Kidney epithelial cell (primary cell): ENCODE measurements at places on chromosomes 12 and 14. TPM values are rescaled to one million over a fixed set of nuclear protein-coding genes. Genes with fewer than 3 reads are reported as not detected.

Gene ABCD2
- total RNA-seq: not detected in 2 replicates

Gene NDUFA12
- total RNA-seq: 83.2 and 123 TPM in 2 replicates

Gene DPPA3
- total RNA-seq: not detected in 2 replicates

Gene EPYC
- not detected in 2 replicates for total RNA-seq

Gene C14orf180
- not detected in 2 replicates for total RNA-seq

Gene CCDC177
- total RNA-seq: under 0.01 and 0.13 TPM in 2 replicates

DNA sequence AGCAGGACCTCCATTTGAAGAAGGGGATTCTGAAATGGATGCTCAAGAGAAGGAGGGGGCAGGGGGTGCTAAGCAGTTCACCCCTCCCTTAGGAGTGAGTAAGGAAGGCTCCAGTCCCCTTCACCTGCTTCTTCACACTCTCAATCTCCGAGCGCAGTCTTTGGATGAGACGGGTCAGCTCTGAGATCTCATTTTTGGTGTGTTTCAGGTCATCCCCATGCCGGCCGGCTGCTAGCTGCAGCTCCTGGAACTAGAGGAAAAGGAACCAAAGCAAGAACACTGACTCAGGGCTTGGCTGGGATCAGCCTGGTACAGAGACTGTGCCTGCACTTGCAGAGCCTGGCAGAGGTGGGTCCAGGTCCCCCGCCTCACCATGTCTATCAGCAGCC, 7.3 kb downstream of the KRT73 start:
- DNase-seq: no peak

- no peak for DNase-seq
Measured at GRCh38 chr12:6899427-6899826, 5.2 kb upstream of the LRRC23 start.

DNA sequence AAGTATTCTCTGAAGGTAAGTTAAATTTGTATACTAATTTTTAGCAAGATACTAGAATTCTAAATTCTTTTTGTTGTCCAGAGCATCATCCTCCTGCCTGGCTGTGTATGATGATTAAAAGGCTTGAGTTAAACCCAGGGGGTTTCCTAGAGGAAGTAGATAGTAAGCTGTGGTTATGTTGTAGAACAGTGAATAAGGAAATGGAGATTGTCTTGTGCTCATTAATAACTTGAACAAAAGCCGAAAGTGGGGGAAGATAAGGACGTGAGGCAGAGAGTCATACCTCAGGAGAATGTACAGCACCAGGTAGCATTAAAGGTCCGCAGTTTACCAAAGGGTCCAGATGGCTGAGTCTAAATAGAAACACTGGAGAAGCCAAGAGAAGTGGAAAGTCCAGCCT, 42.0 kb downstream of the CKB start:
- DNase-seq: no peak

- no peak for DNase-seq
Measured at GRCh38 chr12:56931474-56931978, 2.7 kb downstream of the SDR9C7 start.

- DNase-seq: no peak
Measured at GRCh38 chr12:105067511-105068031, 16.7 kb downstream of the ALDH1L2 start.

DNA sequence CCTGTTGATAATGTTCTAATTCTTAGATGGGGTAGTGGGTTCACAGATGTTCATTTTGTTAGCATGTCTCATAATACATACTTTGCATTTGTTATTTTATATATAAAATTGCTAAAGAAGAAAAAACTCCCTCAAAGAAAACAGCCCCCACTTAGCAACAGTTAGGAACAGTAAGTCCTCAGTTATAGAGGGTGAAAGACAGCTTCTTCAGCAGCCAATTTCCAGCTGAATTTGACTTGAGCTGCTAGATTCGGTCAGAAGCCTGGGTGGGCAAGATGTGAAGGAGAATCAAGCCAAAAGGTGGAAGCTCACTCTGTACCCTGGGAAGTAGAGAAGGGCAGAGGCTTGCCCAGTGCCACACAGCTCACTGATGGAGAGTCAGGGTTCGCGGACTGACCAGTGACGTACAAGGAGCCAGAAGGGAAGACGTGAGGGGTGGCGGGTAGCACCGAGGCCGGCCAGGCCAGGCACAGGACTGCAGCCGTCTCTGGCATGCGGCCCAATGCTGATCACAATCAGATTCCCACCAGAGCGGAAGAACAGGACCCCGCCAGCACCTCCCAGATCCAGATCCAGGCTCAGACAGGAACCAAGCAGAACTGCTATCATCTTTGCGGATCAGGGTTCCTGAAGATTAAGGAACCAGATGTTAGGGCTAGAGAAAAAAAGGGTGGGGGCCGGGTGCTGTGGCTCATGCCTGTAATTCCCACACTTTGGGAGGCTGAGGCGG, 30.4 kb upstream of the VWF start:
- DNase-seq: no peak

DNA sequence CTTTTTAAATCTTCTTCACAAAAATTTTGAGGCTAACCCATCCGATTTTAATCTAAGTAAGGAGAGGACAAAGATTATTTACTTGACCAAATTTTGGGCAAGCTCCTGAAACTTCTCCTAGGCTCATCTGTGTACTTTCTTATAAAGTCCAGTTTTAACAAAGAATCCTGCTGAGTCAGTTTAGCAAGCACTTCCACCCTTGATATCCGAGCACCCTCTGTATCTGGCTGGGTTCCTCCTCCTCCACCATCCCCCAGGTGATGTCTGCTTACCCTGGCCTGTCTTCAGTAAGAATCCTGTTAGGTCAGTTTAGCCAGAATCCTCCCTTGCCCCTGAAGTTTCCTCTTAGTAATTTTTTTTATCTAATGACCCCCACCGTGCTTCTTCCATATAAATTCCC, 140.5 kb downstream of the PHLDA1 start:
- no peak for DNase-seq

GRCh38 chr14:21346532-21347135, 37.2 kb downstream of the SUPT16H start:
- DNase-seq: no peak

GRCh38 chr12:120242275-120242799, 23.2 kb downstream of the PXN start:
- no peak for DNase-seq

- no peak for DNase-seq
Measured at GRCh38 chr12:128314611-128315010, 47.6 kb downstream of the TMEM132C start.

- no peak for DNase-seq
Measured at GRCh38 chr14:77844802-77845201, 44.9 kb downstream of the ADCK1 start.

DNA sequence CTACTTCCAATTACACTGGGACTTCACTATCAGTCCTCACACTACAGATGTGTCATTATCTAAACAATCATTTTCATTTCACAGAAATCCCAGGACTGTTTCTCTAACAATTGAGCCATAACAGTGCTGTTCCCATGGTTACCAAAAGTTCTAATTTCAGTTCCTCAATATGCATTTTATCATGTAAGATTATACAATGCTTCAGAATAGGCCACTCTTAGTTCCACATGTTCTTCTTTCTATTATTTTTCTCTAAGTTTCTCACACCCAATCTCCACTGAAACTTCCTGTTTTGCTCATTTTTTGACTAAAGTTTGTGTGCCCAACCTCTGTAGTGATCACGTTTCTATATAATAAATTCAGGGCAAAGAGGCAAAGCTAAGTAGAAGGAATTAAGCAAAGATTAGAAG, 185.8 kb downstream of the DUSP6 start:
- no peak for DNase-seq

- DNase-seq: no peak
Measured at GRCh38 chr14:45145214-45145613, 9.5 kb downstream of the FANCM start.

DNA sequence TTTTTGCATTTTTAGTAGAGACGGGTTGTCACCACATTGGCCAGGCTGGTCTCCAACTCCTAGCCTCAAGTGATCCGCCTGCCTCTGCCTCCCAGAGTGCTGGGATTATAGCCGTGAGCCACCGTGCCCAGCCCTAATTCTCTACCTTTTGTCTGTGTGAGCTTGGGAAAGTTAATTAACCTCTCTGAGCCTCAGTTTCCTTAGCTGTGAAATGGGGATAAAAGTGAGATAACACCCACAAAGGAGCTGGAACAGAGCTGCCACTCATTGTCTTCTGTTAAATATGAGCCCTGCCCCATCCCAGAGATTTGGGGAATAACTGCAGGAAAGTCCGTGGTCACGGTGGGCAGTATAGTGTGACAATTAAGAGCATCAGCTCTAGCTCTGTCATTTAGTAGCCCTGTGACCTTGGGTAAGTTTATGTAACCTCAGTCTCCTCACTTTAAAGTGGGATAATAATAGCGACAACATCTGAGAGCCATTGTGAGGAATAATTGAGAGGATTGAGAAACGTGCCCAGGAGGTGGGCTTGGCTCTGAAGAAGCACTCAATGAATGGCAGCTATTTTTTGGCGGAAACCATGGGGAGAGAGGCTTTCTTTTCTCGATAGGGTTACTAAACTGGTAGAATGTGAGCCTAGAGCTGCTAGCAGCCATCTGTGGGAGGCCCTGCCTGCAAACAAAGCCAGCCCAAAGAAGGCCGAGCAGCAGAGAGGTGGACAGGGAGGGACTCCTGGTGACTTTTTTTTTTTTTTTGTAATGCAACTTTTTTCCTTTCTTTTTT, 60.8 kb upstream of the MED13L start:
- no peak for DNase-seq

- no peak for DNase-seq
Measured at GRCh38 chr12:1827826-1828805, 7.8 kb downstream of the LRTM2 start.

- no peak for DNase-seq
Measured at GRCh38 chr14:102646615-102647014, 54.2 kb downstream of the RCOR1 start.

GRCh38 chr14:21791749-21792148, 118.1 kb upstream of the OR4E1 start:
- no peak for DNase-seq

DNA sequence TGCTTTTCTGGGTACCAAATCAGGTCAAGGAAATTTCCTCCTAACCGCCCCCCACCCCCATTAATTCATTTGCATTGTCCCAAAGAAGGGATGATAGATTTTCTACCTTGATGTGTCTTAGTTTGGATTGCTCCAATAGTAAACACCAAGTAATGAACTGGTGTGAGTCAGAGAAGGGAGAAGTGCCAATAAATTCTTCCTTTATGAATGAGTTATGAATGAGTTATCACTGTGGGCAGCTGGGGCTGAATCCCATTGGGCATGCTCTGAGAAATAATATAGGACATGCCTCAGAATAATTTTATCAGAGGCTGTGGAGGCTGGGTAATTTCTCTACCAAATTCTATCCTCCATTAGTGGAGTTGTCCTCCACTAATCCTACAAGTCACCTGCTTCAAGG, 277.9 kb upstream of the FLRT2 start:
- no peak for DNase-seq
